ENCODE measurements at places on chromosomes 11 and 22.

GRCh38 chr11:44632466-44633123, 67.1 kb downstream of the CD82 start:
- DNase-seq: peak; percentile 33

GRCh38 chr11:133833898-133834681, 11.2 kb downstream of the SPATA19 start:
- no peak for DNase-seq

DNA sequence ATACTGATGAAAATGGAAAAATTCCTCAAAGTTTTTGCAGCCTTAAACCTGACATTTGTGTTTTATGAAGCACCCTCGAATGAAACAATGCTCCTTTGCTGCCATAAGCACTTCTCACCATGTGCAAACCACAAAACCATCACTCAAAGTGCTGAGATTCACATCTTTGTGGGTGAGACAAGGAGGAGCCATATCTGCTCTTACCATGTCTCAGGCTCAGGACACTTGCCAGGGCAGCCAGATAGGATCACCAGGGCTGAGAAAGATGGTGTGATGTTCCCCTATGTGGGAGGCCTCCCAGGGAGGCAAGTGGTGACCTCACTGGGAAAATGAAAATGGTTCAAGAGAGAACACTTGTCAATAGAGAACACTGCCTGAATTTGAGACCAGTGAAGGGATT, 120.4 kb downstream of the CCDC34 start:
- DNase-seq: no peak

DNA sequence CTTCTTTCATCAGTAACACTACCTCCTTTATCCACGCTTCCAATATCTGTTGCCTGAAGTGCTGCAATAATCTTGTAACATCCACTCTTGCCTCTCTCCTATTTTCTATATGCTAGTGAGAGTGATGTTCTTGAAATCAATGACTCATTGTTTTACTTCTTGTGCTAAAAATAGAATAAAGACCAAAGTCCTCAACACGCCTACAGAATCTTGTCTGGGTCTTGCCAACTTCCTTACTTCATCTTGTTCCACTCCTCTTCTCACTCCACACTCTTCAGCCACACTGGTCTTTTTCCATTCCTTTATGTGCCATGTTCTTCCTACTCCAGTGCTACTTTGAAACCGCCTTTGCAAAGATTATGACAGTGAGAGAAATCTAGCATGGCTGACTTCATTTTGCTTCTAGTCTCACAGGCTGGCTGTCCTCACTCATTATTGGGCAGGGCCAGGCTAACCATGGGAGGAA, 136.4 kb downstream of the CCDC81 start:
- no peak for DNase-seq

- peak; percentile 38 for DNase-seq
These were observed 24.2 kb downstream of the TSKU start for GRCh38 chr11:76807206-76807875.

GRCh38 chr11:61372659-61373420, 10.7 kb downstream of the TMEM138 start:
- DNase-seq: no peak

DNA sequence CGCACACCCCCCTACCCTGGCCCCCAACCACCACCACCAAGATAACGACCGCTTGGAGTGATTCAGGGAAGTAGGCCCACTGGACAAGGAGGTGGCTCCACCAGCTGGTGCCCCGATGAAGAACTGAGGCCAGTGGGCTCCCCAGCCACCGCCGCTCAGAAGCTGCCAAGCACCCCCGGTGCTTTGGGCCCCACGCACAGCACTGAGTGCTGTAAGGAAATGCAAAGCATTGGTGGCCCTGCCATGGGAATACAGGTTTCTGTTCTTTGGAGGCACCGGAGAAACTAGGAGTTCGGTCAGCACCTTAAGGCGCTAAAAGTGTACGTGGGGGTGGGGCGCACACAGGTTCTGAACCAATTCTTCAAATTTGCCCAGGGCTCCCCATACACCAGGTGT, 664 bp upstream of the PRSS23 start:
- no peak for DNase-seq

DNA sequence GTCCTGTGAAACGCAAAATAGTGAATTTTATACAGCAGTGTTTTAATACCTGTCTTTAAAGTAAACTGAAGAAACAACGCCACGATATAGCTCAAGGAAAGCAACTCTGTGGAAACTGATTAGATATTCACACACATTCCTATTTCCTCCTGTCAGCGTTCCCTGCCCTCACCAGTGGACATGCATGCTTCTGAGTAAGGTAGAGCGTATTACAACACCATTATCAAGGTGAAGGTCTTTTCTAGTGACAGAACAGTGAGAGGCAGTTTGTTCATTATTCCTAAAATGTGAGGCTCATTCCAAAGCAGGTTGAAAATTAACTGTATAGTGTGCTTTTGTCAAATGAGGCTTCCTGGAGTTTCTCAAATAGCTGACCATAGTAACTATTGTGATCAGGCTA, 153.1 kb downstream of the DDX10 start:
- no peak for DNase-seq

GRCh38 chr22:47918276-47918921, 1155.9 kb downstream of the TBC1D22A start:
- DNase-seq: no peak

GRCh38 chr22:25372000-25372595, 152.7 kb downstream of the CRYBB2 start:
- DNase-seq: no peak

GRCh38 chr22:22088658-22089458, 106.3 kb upstream of the TOP3B start:
- no peak for DNase-seq

GRCh38 chr22:36197514-36198146, 4.0 kb downstream of the APOL4 start:
- no peak for DNase-seq

DNA sequence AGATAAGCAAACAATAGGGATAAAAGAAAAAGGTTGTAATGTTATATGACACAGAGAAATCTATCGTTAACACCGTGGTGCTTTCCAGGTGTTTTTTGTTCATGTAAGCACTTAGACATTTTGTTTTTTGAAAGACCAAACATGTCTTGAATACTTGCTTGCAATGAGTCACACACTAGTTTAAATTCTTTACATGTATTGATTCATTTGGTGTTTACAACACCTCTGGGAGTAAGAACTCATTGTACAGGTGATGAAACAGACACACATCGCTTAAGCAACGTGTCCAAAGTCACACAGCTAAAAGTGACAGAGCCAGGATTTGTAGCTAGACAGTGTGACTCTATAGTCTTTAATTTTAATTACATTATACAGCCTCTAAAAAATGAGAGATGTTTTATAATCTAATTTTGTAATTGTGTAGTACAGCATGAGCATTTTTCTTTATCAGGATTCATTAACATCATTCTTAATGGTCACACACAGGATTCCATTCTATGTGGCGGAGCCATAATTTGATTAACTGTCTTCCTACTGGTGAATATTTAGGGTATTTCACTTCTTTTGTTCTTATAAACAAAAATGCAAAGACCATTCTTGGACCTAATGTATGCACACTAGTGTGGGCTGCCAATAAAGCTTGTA, 148.8 kb downstream of the DBX1 start:
- no peak for DNase-seq

DNA sequence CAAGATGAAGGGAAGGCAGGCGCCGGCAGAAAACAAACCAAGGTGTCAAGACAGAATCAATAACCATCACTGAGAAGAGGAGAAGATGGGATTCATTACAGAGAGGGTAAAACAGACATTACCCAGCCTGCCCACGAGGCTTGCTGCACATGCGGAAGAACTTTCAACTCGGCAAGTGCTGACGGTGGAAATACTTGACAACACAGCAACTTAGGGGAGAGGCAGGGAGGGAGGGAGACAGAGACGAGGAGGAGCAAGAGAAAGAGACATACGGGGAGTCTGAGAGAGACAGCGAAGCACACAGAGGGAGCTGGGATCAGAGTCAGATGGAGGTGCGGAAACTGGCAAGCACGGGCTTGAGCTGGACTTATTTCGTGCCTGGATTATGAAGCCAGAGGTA, 129.3 kb upstream of the NECTIN1 start:
- no peak for DNase-seq

- DNase-seq: no peak
These were observed 100.3 kb upstream of the AKIP1 start for GRCh38 chr11:8810540-8811301.

DNA sequence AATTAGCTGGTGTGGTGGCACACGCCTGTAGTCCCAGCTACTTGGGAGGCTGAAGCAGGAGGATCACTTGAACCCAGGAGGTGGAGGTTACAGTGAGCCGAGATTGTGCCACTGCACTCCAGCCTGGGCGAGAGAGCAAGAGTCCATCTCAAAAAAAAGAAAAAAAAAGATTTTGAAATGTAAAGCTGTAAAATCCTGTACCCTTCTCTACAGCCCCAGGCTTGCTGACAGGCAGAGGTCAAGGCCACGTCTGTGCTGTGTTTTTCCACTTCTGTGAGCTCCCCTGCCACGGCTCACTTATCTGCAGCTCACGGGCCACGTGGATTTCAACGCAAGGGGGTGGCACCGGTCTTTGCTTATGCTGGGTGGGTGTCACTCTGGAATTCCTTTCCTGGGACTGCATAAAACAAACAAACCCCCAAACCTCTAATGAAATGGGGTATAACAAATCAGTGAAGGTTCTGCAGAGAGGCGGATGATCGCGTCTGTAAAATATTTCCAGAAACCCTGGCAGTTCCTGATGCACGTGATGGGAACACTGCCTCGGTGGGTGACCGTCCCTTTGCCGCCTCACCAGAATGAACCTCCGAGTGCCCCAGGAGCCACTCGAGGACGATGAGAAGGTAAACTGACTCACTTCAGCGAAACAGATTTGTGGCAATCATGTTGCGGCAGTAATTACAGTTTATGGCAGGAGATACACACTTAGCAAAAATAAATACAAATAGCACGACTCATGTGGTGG, 44.0 kb upstream of the ATXN10 start:
- DNase-seq: no peak

GRCh38 chr11:28618416-28618815, 510.2 kb downstream of the METTL15 start:
- DNase-seq: no peak

DNA sequence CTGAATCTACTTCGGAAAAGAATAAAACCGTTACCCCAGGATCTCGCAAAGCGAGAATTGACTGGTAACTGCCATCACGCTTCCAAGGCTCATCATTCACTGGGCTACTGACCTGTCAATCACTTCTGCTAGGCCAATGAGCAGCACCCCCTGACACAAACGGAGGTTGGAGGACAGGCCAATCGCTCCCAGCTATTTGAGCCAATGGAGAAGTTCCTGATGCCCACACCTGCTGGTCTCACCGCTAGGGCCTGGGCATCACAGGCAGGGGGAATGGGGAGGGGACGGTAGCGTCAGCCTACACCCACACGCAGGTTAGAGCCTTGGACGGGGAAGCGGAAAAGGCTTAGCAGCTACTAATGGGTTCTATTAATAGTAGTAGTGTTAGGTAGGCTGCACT, 56.7 kb upstream of the CHST1 start:
- DNase-seq: no peak
